Stimulated activated CD4-positive, alpha-beta T cell treated with anti-CD3 and anti-CD28 coated beads, Interleukin-1b, Interleukin-23, amount 100 ng/mL, for 1 hour (primary cell): ENCODE measurements at places on chromosomes 6 and 20.

DNA sequence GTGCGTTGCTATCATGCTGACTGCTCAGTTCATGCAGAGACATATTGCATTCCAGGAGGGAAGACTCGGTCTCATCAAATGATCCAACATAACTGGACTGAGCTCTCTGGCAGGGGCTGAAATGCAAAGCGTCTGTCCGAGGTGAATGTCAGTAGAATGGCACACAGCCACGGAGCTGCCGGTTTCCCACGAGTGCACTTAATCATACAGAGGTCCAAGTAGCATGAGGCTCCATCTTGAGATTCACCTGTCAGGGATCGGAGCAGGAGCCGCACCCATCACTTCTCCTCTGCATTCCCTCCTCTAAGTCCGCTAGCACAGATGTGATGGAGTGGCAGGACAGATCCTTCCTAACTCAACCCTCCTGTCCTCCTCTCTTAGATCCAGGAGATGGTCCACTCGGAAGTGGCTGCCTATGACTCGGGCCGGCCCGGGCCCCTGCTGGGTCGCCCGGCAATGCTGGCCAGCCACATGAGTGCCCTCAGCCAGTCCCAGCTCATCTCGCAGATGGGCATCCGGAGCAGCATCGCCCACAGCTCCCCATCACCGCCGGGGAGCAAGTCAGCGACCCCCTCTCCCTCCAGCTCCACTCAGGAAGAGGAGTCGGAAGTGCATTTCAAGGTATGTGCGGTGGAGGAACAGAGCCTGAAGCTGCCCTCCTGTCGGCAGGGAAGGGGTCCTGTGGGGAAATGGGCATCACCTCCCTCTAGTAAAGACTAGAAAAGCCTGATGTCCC lies 135.9 kb downstream of the JPH2 start:
- no peak for DNase-seq

- no peak for DNase-seq
Observed at GRCh38 chr6:143110996-143111395, 50.3 kb downstream of the AIG1 start.

- no peak for DNase-seq
Observed at GRCh38 chr6:120894077-120894476, 440.2 kb downstream of the TBC1D32 start.

DNA sequence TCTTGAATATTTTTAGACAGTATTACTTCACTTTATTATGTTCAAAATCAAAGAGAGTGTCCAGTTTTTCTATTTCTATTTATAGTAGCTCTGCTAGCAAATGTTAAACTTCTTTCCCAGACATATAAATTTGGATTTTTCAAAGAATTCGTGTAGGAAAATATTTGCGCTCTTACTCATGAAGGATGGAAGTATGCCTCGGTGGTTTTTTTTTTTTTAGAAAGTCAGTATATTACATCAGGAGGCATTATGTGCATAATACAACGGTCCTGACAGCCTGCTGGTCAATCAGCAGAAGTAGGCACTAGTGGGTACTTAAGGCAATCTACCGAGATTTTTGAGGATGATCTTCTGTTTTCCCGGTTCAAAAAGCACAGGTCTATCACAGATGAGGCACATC lies 249.3 kb downstream of the TBX18 start:
- DNase-seq: no peak

- DNase-seq: no peak
Observed at GRCh38 chr6:161302949-161303348, 29.1 kb upstream of the AGPAT4 start.

- no peak for DNase-seq
Observed at GRCh38 chr20:47950124-47950912, 165.0 kb upstream of the SULF2 start.

DNA sequence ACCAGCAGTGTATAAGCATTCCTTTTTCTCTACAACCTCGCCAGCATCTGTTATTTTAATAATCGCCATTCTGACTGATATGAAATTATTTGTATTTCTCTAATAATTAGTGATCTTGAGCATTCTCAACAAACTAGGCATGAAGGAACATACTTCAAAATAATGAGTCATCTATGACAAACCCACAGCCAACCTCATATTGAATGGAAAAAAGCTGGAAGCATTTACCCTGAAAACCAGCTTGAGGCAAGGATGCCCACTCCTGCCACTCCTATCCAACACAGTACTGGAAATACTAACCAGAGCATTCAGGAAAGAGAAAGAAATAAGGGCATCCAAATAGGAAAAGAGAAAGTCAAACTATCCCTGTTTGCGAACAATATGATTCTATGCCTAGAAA lies 390.6 kb upstream of the ID4 start:
- no peak for DNase-seq

- no peak for DNase-seq
Observed at GRCh38 chr20:24918579-24919566, 30.2 kb upstream of the CST7 start.

DNA sequence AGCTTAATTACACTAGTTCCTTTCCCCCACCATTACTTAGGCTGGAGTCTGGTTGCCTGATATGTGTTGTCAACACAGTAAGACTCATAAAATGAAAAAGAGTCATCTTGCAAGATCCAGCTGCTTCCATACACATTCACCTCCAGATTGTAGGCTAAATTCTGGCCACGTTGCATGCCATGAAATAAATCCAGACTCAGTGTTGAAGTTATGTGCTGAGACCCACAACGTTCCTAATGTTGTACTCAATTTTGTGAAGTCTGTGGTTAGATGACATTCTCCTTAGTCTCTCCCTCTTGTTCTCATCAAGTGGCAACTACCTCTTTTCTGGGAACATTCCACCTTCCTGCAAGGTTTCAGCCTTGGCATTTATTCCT lies 212.3 kb downstream of the LMBRD1 start:
- no peak for DNase-seq

GRCh38 chr20:1417790-1418189 lies 24.9 kb upstream of the FKBP1A start:
- DNase-seq: no peak

DNA sequence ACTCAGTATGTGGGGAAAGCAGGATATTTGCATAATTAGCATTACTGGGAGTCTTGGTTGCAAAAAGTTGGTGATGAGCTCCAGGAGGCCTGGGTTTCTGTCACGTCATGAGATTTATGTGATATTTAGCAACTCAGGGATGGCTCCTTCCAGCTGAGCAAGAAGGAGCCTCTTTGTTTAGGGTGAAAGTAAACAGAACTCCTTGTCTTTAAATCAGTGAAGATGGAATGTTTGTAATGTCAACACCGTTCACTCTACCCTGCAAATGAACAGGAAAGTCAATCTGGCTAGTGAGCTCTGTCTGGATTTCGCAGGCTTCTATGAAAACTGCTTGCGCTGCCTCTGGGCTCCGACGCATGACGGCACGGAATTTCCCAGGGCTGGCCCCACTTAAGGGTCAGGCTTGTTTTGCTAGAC lies 86.9 kb downstream of the PXDC1 start:
- DNase-seq: no peak

DNA sequence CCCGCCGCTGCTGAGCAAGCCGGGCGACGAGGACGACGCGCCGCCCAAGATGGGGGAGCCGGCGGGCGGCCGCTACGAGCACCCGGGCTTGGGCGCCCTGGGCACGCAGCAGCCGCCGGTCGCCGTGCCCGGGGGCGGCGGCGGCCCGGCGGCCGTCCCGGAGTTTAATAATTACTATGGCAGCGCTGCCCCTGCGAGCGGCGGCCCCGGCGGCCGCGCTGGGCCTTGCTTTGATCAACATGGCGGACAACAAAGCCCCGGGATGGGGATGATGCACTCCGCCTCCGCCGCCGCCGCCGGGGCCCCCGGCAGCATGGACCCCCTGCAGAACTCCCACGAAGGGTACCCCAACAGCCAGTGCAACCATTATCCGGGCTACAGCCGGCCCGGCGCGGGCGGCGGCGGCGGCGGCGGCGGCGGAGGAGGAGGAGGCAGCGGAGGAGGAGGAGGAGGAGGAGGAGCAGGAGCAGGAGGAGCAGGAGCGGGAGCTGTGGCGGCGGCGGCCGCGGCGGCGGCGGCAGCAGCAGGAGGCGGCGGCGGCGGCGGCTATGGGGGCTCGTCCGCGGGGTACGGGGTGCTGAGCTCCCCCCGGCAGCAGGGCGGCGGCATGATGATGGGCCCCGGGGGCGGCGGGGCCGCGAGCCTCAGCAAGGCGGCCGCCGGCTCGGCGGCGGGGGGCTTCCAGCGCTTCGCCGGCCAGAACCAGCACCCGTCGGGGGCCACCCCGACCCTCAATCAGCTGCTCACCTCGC lies 1.5 kb downstream of the ARID1B start:
- peak; percentile 27 for DNase-seq

DNA sequence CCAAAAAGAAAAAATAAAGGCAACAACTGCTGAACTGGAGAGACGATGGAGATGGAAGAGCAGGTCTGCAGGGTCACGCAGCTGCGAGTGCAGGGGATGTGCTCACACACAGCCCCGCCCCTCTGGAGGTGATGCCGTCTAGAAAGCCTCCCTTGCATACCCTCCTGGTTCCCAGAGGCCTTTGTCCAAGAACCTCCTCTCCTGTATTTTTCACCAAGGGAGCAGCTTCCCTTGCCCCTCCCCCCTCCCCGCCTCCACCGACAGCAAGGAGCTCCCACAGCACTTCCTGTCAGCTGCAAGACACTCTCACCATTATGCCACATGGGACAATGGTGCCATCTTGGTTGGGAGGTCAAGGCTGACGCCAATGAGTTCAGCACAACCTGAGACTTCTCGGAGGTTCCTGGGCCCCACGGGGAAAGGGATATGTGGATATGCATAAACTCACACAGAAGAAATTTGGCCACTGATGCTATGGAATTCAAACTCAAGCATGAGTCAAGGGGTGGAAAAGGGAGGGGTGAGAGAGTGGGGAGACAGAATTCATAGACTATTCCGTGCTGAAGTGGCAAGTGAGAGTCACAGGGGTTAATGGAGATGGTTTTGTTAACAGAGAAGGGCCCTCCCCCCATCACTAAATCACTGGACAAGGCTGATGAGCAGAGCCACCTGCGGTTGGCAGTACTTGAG lies 132.9 kb downstream of the SCML4 start:
- no peak for DNase-seq

DNA sequence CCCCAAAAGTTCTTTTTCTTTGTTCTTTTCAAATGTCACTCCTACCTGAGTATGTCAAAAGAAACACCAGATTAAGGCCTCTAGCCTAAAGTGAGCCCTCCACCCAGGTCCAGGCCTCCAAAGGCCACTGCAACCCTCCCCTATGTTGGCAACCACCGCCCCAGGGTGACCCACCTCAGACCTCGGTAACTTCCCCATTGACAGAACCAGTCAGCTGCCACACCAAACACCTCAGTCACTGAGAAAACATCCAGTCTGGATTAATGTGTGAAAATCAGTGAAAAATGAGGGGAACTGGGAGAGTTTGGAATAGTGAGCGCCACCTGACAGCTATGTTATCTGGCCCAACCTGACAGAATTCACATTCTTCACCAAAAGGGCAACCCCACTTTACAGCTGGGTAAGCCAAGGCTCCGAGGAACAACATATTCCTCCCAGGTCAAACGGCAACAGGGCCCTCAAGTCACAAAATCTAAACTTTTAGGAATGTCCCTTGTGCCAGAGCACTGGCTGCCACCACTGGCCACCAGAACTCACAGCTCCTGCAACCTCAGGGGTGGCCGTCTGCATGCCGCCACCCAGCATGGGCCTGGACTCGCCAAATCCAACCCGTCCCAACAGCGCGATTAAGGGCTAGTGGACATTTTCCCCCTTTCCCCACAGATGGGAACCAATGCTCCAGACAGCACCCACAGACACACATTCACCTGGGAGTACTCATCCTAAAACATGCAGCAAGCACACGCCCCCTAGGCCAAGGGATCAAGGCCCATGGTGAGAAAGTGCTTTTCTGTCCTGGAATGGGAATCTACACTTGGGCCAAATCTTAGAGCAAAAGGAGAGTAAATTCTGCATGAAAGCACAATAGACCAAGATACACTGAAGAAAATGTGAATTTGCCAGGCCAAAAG lies 4.8 kb downstream of the TAF4 start:
- no peak for DNase-seq

GRCh38 chr20:58511364-58511763 lies 3.8 kb downstream of the APCDD1L start:
- no peak for DNase-seq

- DNase-seq: no peak
Observed at GRCh38 chr6:15949982-15950381, 178.9 kb upstream of the MYLIP start.
